ENCODE measurements at places on chromosomes 4 and X. TPM values are rescaled to one million over a fixed set of nuclear protein-coding genes. Genes with fewer than 3 reads are reported as not detected.

- peaks cover 55% of the 10 kb centered on the region for H3K36me3 ChIP-seq
- H3K4me1 ChIP-seq: peaks cover 72% of the 10 kb centered on the region
Measured at GRCh38 chr4:10115271-10115796, 1.3 kb downstream of the WDR1 start.

SYN1 gene
- total RNA-seq: 7.1 TPM

- no peaks in the 10 kb centered on the region for H3K27me3 ChIP-seq
- no peak overlapping the region for H3K27ac ChIP-seq
- H3K4me1 ChIP-seq: peaks cover 4% of the 10 kb centered on the region
- no peak overlapping the region for H3K4me3 ChIP-seq
Measured at GRCh38 chr4:101471201-101471600, 123.9 kb upstream of the PPP3CA start.

DNA sequence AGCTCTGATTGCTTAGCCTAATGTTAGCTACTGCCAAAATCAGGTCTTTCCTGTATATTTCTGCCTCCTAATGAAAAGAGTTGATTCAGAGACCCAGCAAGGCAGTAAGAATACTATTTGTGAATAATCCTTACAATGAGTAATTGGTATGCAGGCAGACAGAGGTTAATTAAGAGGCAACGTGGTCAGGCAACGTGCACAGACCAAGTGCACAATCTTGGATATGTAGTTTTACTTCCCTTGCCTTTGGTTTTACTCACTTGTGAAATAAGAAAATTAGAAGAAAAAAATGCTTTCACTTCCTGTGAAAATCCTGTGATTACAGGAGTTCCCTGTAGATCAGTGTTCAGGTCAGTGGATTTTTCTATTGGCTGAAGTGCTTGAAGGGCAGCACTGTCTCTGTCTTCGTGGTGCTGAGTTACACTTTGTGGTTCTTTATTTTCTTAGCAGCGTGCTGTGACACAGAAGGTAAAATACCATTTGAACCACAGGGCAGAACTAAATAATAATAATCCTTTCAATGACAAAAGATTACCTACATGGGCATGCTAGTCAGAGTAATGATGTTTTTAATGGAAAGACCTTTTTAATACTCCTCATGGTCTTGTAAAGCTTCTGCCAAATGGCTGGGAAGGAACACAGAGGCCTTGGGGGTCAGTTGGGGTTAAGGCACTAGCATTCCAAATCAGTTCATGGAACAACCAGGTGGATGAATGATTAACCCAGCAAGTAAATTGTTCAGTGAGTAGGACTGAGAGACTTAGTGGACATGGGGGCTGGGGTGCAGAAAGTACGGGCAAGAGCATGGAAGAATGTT, 430.9 kb downstream of the MAPK10 start:
- H3K4me3 ChIP-seq: peak overlapping the region; percentile 8
- H3K36me3 ChIP-seq: no peaks in the 10 kb centered on the region
- peak overlapping the region; percentile 46 for H3K27ac ChIP-seq
- H3K27me3 ChIP-seq: no peaks in the 10 kb centered on the region
- DNase-seq: no peak
- H3K4me1 ChIP-seq: peaks cover 54% of the 10 kb centered on the region

DNA sequence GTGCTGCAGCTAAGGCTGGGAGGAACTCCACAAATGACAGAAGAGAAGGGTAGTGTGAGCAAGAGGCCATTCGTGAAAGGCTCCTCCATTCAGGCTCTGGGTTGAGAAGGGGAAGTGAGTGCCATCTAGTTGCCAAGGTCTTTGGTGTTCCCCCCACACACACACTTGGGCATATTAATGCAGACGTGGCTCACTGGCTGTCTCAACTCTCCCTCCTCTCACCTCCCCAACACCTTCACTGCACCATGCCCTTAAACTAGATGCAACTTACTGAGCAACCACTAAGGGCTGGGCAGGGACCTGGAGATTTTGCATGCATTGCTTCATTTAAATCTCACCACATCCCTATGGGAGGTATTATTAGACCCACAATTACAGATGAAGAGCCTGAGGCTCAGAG, 8.7 kb downstream of the CLRN2 start:
- no peak for DNase-seq
- H3K27me3 ChIP-seq: no peaks in the 10 kb centered on the region
- H3K36me3 ChIP-seq: no peaks in the 10 kb centered on the region
- H3K4me1 ChIP-seq: peaks cover 6% of the 10 kb centered on the region
- no peak overlapping the region for H3K4me3 ChIP-seq
- H3K27ac ChIP-seq: no peak overlapping the region

DNA sequence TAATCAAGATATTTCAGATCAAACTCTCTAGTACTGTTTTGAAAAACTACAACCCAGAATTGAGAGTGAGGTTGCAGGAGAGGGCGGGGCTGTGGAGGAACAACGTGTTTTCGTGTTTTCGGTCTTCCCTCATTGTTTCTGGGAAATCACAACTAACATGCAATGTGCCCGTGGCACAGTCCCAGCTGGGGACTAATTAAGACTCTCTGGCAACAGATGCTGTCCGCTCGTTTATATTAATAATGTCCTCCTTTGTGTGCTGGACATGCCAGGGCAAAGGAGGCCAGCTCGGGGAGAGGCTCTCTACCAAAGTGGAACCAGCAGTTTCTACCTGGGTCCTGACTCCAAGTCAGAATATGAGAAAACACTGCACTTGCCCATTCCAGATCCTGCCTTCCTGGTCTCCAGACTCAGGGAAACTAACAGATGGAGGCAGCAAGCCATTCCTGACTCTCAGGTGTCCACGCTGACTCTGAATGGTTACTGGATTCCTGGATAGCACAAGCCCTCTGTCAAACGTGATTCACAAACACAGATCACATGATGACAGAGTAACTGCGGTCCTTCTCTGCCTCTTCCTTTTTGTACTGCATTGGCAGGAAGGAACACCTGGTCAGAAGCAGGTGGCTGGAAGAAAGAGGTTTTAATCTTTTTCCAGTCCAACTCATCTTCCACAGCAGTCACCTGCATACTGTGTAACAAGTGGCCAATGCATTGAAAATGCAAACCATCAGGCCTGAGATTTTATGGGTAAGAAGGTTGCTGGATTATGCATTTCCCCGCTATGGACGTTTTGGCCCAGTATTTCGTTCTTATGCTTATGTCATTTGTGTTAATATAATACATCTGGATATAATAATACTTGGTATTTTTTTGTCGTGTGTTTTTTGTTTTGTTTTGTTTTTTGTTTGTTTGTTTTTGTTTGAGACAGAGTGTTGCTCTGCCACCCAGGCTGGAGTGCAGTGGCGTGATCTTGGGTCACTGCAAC, 65.0 kb downstream of the COQ2 start:
- H3K36me3 ChIP-seq: no peaks in the 10 kb centered on the region
- no peak overlapping the region for H3K27ac ChIP-seq
- DNase-seq: no peak
- H3K4me3 ChIP-seq: no peak overlapping the region

COL25A1 gene
- total RNA-seq: 6.6 TPM

GRCh38 chrX:150074175-150074574, 135.9 kb upstream of the EOLA2 start:
- H3K4me1 ChIP-seq: no peaks in the 10 kb centered on the region
- peaks cover 3% of the 10 kb centered on the region for H3K27me3 ChIP-seq
- H3K36me3 ChIP-seq: no peaks in the 10 kb centered on the region
- no peak for DNase-seq
- H3K27ac ChIP-seq: no peak overlapping the region

DNA sequence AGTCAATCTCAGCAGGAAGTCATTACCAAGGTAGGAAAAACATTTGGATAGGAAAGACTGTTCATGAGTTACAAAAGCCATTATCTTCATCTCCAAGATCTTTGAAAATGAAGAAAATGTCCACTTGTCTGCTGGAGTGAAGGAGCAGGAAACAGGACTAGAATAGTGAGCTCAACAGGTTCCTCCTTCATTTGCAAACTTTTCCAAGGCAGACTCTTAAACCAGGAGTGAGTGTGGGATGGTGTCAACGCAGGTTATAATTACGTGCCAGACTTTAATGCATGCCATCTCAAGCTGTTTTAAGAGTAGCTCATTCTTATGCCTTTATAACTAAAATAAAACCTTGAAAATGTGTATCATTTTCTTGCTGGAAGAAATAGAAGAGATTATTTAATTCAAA, 3.4 kb upstream of the REELD1 start:
- H3K4me1 ChIP-seq: no peaks in the 10 kb centered on the region
- H3K27ac ChIP-seq: no peak overlapping the region
- H3K36me3 ChIP-seq: no peaks in the 10 kb centered on the region
- no peak overlapping the region for H3K4me3 ChIP-seq
- no peaks in the 10 kb centered on the region for H3K27me3 ChIP-seq
- DNase-seq: no peak

- H3K4me3 ChIP-seq: no peak overlapping the region
- H3K4me1 ChIP-seq: peaks cover 5% of the 10 kb centered on the region
- H3K27me3 ChIP-seq: no peaks in the 10 kb centered on the region
- no peaks in the 10 kb centered on the region for H3K36me3 ChIP-seq
Measured at GRCh38 chr4:176817204-176817603, 24.5 kb upstream of the VEGFC start.

GRCh38 chr4:108795733-108796132, 32.9 kb upstream of the ETNPPL start:
- H3K4me3 ChIP-seq: no peak overlapping the region
- no peaks in the 10 kb centered on the region for H3K27me3 ChIP-seq
- no peaks in the 10 kb centered on the region for H3K36me3 ChIP-seq
- DNase-seq: no peak
- no peak overlapping the region for H3K27ac ChIP-seq

DNA sequence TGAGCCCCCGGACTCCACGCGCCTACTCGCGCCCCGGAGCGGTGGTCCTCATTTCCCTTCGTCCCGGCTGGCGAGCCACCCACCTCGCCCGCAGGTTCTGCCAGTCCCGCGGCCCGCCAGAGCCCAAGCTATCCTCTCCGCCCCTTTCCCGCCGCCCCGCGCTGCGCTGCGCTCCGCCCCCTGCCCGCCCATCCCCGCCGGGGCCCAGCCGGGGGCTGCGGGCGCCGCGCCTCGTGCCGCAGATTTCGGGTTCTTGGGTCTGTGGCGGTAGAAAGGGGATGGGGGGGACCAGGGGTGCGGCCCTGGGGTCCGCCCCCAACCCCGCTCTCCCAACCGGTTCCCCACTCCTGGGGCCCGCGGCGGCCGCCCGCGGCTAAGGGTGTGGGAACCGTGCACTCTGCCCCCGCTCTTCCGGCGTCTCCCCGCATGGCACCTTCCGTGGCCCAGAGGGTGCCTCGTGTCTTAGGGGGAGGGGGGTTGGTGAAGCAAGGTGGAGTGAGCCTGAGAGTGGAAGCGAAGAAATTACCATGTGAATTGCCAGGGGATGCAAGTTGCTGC, 650.8 kb upstream of the DIPK2B start:
- peaks cover 43% of the 10 kb centered on the region for H3K4me1 ChIP-seq
- H3K27ac ChIP-seq: peak overlapping the region; percentile 74
- peaks cover 30% of the 10 kb centered on the region for H3K36me3 ChIP-seq
- peak overlapping the region; percentile 64 for H3K4me3 ChIP-seq

DNA sequence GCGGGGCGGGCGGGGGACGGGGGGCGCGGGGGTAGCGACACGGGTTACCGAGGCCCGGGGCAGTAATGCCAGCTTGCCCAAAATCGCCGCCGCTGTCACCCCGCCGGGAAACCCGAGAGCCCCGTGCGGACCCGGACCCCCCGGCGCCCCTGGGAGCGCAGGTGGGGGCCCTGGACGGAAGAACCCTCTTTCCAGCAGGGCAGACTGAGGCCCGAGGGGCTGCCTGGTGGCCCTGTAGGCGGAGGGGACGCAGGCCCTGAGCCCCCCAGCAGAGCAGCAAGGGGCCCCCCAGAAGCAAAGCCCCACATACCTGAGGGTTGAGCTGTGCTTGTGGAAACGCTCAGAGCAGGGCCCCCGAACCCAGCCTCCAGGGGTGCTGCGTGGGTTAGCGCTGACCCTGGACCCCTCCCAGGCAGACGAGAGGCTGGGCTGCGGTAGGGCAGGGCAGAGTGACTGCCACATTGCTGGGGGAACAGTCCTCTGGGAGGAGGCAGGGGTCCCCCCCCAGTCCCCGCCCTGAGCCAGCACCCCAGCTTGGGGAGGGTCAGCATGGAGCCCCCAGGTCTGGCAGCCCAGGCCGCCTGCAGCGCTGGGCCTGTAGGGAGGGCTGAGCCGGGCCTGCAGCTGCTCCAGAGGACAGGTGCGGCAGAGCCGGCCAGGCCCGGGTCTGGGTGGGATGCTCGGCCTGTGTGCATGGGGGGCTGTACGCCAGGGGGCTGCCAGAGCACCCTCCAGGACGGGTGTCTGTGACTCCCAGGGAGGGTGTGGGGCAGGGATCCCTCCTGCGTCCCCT, 646 bp downstream of the DOK7 start:
- no peaks in the 10 kb centered on the region for H3K36me3 ChIP-seq
- H3K4me3 ChIP-seq: no peak overlapping the region
- H3K27me3 ChIP-seq: peaks cover 47% of the 10 kb centered on the region
- DNase-seq: no peak

- no peak for DNase-seq
- H3K27me3 ChIP-seq: no peaks in the 10 kb centered on the region
- no peak overlapping the region for H3K27ac ChIP-seq
- peaks cover 9% of the 10 kb centered on the region for H3K4me1 ChIP-seq
Measured at GRCh38 chr4:30370105-30370504, 350.1 kb upstream of the PCDH7 start.

DNA sequence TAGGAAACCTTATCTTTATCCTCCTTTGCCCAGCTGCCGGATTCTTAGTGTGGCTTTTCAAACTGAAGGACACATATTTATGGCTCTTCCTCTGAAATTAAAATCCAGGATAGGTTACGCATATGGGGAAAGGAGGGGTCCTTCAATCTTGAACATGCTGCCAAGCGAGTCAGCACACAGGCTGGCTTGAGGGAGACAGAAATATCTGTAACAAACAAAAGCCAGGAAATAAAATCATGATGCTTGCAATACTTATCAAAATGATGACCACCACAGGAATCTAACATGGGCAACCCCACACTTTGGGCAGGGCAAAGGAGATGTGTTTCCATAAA, 196.4 kb upstream of the LDB2 start:
- H3K4me1 ChIP-seq: peaks cover 39% of the 10 kb centered on the region
- no peak for DNase-seq
- no peak overlapping the region for H3K4me3 ChIP-seq
- no peak overlapping the region for H3K27ac ChIP-seq

Measured in WTC11 (cell line).